ENCODE measurements at places on chromosomes 6 and 20. TPM values are rescaled to one million over a fixed set of nuclear protein-coding genes. Genes with fewer than 3 reads are reported as not detected.

The LST1 gene
- not detected for total RNA-seq

GRCh38 chr20:19867074-19867473, 109.0 kb downstream of the RIN2 start:
- no peak for DNase-seq

The RAET1L gene
- total RNA-seq = 1.5 TPM

The CLPSL2 gene
- not detected for total RNA-seq

The TRAPPC3L gene
- total RNA-seq = not detected

DNA sequence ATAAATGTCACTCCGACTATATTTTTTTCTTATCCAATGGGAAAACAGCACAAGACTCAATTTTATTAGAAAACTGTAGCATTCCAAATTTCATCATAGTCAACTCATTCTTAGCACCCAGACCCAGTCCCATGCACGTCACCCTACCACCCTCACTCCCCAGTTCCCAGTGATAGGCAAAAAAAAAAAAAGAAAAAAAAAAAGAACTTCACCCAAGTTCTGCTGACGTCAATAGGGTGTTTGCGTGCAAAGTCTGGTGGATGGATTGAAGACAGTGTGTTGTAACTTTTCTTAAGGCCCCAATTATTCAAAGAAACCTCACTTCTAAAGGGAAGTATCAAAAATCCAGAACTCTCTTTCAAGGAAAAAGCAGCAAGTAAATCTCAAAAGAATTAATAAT, 213.9 kb upstream of the PRDM1 start:
- DNase-seq = no peak

The UBE2C gene
- total RNA-seq = 289 TPM

GRCh38 chr6:13678255-13678983, 33.2 kb downstream of the RANBP9 start:
- no peak for DNase-seq

DNA sequence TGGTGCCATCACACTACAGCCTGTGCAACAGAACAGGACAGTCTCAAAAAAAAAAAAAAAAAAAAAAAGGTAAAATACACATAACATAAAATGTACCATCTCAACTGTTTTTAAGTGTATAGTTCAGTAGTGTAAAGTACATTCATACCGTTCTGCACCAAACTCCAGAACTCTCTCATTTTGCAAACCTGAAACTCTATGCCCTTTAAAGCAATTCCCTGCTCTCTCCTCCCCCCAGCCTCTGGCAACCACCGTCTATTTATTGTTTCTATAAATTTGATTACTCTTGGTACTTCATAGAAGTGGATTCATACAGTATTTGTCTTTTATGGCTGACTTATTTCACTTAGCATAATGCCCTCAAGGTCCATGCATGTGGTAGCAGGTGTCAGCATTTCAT, 12.9 kb downstream of the RIPOR2 start:
- no peak for DNase-seq

GRCh38 chr6:139060332-139060731, 31.8 kb downstream of the ABRACL start:
- no peak for DNase-seq

GRCh38 chr6:35485402-35485877, 11.4 kb downstream of the TEAD3 start:
- DNase-seq = peak; percentile 65

The C4B gene
- 1.4 TPM for total RNA-seq

- no peak for DNase-seq
Measured at GRCh38 chr6:42820512-42821340, 38.9 kb downstream of the BICRAL start.

DNA sequence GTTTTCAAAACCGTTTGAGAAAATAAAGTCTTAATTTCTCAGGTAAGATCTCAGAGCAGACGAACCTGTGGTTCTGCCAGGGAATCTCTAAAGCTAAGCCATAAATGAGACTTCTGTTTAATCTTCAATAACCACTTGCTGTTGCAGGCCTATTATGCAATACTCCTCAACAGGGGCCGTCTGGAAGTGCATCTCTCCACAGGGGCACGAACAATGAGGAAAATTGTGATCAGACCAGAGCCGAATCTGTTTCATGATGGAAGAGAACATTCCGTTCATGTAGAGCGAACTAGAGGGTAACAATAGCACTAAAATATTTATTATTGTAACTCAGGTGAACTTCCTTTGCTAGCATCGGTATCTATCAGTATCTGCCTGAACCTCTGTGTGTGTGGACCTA, 223.7 kb downstream of the ARHGAP18 start:
- DNase-seq = no peak

DNA sequence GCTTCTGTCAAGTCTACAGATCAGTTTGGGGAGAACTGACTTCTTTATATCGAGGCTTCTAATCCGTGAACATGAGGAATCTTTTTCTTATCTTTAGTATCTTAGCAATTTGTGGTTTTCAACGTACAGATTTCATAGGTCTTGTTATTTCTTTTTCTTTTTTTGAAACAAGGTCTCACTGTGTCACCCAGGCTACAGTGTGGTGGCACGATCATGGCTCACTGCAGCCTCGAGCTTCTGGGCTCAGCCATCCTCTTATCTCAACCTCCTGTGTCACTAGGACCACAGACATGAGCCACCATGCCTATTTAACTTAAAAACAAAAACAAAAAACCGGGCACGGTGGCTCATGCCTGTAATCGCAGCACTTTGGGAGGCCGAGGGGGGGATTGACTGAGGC, 29.3 kb downstream of the DNAJC5 start:
- DNase-seq = no peak

GRCh38 chr6:70864401-70864800, 92.5 kb downstream of the B3GAT2 start:
- DNase-seq = no peak

Data from HT-29 (cell line).